ENCODE measurements at places on chromosomes 1 and 21. TPM values are rescaled to one million over a fixed set of nuclear protein-coding genes. Genes with fewer than 3 reads are reported as not detected.

Gene KIF21B
- total RNA-seq, result 3.7 TPM

DNA sequence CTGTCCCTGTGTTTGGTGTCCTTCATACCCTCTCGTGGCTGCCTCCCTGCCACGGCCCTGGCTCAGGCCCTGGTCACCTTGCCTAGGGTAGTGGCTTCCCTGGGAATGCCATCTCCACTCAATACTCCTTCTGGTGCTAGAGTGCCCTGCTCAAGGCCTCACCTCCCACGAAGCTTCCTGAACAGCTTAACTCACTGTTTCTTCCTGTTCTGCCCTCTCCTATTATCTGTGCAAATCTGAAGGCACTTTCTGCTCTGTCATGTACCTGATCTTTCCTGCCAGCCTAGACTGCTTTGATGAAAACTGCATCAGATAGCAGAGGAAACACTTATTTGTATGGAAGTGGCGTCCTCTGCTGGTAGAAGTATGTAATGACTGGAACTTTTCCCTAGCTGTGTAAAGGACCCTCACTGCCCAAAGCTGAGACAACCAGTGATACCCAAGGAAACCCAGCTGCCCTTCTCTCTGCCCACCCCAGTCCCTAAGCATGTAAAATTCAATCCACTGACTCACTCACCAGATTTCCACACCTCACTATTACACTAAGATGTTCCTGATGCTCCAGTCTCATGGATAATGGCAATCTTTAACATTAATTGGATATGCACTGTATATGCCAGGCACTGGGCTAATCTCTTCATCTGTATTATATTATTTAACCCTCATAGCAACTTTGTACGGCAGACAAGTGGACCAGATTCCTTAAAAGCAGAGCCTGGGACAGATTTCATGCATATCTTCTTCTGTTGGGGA lies 36.2 kb upstream of the BTG2 start:
- no peak for DNase-seq

GRCh38 chr1:6418668-6419396 lies 887 bp downstream of the HES2 start:
- no peak for DNase-seq

Gene VSIG8
- not detected for total RNA-seq

Gene THEMIS2
- total RNA-seq, result 25.7 TPM

DNA sequence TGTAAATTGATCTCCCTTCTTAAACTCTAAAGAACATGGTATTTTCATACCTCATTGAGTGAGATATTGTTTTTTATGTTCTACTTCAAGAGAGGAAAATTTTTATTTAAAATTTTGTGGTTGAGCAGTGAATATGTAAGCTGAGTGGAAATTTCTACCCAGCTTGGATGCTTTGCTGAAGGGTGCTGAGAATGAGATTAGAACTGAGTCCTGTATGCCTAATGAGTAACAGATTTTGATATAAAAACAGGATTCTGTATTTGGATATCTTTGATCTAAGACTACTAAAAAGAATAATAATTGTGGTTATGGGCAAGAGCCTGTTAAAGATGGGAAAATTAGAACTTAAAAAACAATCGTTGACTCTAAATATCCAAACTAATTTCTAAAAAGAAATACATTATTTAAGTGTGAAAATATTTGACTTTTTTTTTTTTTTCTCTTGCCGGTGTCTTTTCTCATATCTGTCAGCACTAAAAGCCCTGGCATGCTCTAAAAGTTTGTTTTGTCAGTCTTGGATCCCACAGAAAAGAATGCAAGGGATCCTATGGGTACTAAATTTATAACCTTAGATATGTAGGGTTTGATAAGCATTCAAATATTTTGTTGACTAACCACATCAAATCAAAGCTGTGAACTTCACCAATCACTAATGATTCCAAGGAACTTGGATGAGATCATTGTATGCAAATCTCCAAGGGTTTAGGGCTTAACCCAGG lies 652.3 kb downstream of the PTPRC start:
- no peak for DNase-seq

DNA sequence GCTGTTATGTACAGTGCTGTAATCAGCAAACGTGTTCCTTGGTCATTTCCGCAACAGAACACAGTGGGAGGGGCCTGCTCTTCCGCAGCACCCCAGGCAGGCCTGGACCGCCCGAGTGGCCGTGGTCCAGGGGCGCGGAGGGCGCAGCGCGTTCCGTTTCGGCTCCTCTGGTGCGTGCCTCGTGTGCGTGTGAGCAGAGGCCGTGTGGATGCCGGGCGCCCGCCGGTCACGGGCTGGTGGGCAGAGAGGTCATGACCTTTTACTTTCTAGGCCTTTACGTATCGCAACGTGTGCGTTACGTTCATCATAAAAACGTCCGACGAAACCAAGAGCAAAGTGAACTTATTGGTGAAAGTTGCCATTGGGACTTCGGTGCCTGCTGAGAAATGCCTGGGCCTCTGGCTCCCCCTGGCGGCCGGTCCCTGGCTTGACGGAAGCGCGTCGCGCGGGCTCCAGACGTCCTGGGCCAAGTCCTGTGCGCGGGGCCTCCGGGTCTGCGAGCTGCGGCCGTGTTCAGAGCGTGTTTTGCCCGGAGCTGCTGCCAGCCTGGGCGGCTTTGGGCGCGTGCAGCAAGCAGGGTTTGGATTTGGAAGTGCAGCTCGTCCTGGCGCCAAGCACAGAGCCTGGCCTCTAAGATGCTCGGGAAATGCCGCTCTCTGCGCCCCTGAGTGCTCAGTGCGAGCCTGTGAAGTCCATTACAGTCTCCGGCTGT lies 34.4 kb downstream of the COL18A1 start:
- DNase-seq, result peak; percentile 93

DNA sequence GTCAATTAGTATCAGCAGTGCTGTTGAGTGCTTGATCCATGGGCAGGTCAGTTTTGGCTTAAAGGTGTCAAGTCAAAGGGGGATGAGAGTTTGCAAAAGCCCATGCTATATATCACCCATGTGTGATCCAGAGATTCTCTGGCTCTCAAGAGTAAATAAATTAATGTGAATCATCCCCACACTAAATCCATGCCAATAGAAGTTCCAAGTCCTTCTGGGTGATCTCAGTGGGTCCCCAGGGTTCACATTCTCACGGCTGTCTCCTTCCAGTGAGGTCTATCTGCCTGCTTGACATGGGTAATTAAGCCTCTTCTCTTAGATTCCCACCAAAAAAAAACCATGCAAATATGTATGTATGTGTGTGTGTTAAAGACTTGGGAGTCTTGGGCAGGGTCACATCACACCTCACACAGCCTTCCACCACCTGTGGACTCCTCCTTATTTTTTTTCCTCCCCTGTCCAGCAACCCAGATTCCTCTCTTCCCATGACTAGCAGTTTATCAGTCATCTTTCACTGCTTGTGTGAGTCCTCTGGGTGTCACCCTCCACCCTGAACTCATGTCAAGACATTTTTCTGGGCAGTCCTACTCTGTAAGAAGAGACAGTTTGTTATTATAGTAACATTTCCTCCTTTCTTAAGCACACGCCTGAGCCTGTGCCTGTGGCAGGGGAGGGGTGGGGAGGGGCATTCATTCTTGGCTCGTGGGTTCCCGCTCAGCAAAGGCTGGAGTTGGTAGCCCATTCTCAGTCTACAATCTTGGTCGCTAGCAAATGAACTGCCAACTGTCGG lies 14.3 kb upstream of the S100A11 start:
- DNase-seq, result no peak

DNA sequence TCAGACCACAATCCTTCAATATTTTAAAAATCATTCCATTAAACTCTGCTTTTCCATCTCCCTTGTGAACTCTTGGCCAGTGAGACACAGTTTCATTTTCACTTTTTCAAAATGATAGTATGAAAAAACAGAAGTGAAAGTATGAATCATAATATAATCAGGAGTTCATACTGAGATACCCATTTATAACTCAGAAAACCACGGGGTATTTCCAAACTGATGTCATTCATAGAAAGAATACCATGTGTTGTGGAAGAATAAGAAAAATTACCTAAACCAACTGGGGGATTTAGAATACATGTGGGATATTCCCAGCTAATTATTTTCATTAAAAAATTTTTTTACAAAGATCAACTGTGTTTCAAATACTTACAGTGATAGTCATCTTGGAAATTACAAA lies 149.9 kb downstream of the MRPL39 start:
- no peak for DNase-seq

- DNase-seq, result no peak
Observed at GRCh38 chr1:159342761-159343425, 40.8 kb downstream of the FCER1A start.

DNA sequence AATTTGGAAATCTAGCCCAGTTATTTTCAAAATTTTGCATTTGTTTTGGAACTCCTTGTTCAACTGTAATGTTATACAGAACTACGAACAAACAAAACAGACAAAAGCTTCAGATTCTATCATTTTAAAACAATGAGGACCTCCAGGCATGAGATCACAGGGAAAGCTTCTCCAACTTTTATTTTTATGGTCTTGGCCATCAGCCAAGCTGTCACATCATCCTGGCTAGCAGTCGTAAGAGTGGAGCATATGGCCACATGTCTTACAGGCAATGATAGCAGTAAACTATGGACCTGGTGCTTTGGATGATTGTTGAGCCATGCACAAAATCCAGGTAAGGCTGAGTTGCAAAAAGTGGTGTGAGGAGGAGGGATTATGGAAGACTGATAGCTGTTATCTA lies 299.6 kb downstream of the LMX1A start:
- no peak for DNase-seq

- no peak for DNase-seq
Observed at GRCh38 chr1:25738499-25738898, 61.5 kb upstream of the SELENON start.

DNA sequence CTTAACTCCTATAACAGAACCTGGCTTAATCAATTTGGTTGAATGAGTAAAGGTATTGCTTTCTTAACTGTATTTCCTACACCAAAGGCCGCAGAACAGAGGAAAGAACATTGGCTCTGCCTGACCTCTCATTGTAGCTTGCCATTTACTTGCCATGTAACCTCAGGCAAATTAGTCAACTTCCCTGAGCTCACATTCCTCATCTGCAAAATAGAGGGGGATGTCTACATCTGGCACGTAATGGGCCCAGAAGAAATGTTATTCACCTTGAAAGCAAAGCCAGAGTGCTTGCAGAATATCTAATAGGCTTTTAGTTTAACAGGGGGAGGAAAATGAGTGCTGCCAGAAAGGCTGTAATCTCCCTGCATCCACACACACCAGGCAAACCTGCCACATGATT lies 44.3 kb downstream of the LAMC2 start:
- DNase-seq, result no peak

Gene TRAF3IP3
- total RNA-seq, result 8.3 TPM

- DNase-seq, result no peak
Observed at GRCh38 chr1:238672262-238672661, 714.1 kb upstream of the CHRM3 start.

Data from sciatic nerve (tissue), 2 donors.